A549 treated with dexamethasone at 1 μM for 4 hours (cell line): ENCODE measurements at places on chromosomes 11 and 22. TPM values are rescaled to one million over a fixed set of nuclear protein-coding genes. Genes with fewer than 3 reads are reported as not detected.

The SMIM35 gene
- not detected in 5 replicates for total RNA-seq

The BAIAP2L2 gene
- total RNA-seq = 4.9 to 8.7 TPM (median 7.9 TPM) in 5 replicates

The NAALAD2 gene
- total RNA-seq = not detected in 5 replicates

The NRIP3 gene
- total RNA-seq = 0.79 to 0.97 TPM (median 0.89 TPM) in 5 replicates

The SYT7 gene
- total RNA-seq = 1.0 to 1.7 TPM (median 1.5 TPM) in 5 replicates

The MUC5AC gene
- 0.60 to 2.9 TPM (median 1.6 TPM) in 5 replicates for total RNA-seq

The UBE4A gene
- total RNA-seq = 9.3 to 13.2 TPM (median 11.6 TPM) in 5 replicates

The FERMT3 gene
- 0.82 to 2.2 TPM (median 1.4 TPM) in 5 replicates for total RNA-seq

The IRAG1 gene
- 0.03 to 0.08 TPM (median 0.05 TPM) in 5 replicates for total RNA-seq

The APOBEC3B gene
- 26.4 to 32.3 TPM (median 29.2 TPM) in 5 replicates for total RNA-seq

The PEX16 gene
- 16.7 to 18.6 TPM (median 17.5 TPM) in 5 replicates for total RNA-seq

The SUSD2 gene
- 54.7 to 85.3 TPM (median 83.8 TPM) in 5 replicates for total RNA-seq
